Activated effector memory CD4-positive, alpha-beta T cell treated with Interleukin-2 at 50 U/mL for 16 hours (primary cell): ENCODE measurements at places on chromosomes 11 and 22.

- DNase-seq, result no peak
Measured at GRCh38 chr22:44891791-44892190, 118.0 kb downstream of the PHF21B start.

DNA sequence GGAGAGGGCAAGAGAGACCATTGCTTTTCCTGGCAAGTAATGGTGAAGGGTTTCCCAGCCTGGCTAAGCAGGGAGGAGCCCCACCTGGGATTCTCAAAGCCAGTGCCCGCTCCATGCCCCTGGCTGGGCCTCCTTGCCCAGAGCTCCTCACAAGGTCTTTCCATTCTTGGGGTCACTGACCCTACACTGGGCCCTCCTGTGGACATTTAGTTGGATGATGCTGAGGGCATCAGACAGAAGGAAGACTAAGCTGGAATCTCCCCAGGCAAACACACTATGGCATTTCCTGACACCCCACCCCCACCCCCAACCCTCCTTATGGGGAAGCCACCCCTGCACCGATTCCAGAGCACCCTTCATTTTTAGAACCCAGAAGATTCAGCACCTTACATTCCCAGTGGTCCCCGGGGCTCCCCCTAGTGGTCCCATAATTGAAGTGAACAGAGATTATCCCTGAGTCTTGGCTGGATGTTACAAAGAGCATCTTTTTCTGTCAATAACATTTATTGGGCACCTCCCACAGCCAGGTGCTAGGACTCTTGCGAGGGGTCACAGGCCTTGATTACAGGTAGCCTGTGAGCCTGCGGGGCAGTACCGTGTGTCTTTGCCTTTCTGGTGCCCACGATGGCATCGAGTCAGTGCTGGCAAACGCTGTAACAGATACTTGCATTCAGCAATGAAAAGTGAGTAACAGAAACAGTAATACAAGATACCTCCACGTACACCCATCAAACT lies 548.5 kb downstream of the BUD13 start:
- DNase-seq, result no peak

GRCh38 chr11:111388420-111388819 lies 9.3 kb upstream of the POU2AF1 start:
- DNase-seq, result no peak

- peak; percentile 25 for DNase-seq
Measured at GRCh38 chr11:122981388-122982264, at the start of gene BSX. Gene BSX (minus strand): TSS chr11:122981834. CDS start chr11:122981671, 163 bp downstream.

DNA sequence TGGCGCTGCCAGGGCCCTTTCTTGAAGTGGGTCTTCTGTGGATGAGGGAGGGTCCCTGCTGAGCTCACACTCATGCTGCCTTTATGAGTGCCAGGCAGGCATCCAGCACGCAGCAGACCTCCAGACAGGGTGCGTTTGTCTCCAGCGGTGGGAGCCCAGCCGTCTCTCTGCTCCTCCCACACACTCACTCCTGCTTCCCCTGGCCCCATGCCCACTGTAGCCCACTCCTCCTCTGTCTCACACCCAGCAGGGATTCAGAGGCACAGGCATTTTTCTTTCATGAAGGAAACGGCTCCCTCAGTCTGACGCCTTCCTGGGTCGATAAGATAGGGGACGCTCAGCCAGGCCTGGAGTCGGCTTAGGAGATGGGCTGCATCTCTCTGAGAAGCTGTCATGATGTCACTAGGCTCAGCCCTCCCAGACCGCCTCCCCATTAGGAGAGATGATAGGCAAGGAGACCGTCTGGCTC lies 183.9 kb upstream of the NCAM1 start:
- DNase-seq, result no peak

GRCh38 chr22:39269095-39269790 lies 24.5 kb upstream of the PDGFB start:
- no peak for DNase-seq

DNA sequence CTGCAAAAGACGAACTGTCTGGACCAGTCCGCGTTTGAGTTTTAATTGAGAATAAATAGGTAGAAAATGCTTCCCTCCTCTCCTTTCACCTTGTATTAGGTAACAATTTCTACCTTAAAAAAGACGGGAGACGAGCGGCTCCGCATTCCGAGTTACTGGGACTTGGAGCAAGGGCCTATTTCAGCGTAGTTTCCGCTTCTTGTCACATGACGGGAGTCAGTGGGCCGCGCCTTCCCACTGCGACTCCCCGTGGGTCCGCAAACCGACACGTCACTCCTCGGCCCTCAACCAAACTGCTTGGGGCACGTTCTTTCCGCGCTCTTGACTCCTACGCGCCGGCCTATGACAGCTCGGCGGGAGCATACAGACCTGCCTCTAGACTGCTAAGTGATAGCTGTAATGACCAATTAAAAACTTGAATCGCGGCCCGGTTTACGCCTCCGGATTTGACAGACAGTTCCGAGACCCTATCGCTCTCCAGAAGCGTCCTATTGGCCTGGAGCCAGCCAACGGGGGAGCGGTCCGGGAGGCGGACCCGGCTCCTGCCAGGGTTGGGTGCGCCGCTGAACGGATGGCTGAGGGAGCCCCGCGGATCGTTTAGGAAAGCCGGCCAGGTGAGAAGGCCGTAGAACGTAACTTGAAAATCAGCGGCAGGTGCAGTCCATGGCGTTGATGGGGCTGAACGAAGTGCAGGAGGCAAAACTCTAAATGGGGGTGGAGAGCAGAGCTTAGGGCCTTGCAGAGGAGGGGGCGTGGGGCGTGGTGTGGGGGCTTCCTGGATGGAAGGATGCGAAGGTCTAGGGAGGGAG lies at the start of gene STT3A:
STT3A (plus strand) TSS at position 548 of the 809 bp plus-strand sequence. CDS start 3,064 bp downstream, outside the sequence.
- DNase-seq, result peak; percentile 95

GRCh38 chr11:32919338-32919737 lies 26.7 kb downstream of the QSER1 start:
- no peak for DNase-seq

DNA sequence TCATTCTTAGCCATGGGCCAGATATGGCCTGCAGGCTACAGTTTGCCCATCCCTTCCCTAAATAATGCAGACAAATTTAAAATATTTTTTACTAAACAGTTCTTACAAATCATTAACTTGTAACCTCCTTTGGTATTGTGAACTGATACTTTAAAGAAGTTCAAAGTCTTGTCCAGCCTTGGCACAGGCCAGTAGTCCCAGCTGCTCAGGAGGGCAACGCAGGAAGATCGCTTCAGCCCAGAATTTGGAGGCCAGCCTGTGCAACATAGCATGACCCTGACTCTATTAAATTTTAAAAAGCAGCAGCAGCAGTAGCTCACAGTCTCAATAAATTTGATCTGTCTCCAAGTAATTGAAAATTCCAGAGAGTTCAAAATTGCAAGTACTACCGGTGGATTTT lies 83.7 kb upstream of the ARHGAP32 start:
- DNase-seq, result no peak

DNA sequence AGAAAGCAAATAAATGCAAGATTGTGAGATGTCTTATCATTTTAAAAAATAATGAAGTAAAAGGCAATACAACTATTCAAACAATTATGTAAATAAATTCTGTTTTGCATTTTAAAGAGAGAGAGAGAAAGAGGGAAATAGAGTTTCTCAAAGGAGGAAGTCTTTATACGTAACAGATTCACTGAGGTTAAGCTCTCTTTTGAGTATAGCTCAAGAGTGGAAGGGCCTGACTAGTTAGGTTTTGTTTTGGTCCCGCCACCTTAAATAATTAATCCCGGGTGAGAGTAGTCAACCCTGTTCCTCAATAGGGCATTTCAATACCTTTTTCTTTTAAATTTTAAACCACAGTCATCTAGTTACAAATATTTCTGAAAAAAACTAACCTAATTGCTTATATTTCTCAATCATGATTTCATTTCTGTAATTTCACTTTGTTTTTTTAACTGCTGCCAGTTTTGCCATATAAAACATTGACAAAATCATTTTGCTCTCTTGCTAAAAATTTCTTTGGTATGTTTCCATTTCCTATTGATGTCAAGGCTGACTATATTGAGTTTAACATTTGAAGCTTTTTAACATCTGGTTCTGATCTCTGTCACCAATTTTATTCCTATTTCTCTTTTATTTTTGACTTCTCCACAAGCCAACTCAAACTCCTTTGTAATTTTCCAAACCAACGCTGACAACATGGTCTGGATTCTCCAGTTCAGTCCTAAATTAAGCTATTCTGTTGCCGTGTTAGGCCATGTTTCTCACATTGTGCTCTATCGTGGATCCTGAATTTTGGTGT lies 10.3 kb downstream of the OR10D3 start:
- DNase-seq, result no peak
